ENCODE measurements at places on chromosomes 2 and 18.

DNA sequence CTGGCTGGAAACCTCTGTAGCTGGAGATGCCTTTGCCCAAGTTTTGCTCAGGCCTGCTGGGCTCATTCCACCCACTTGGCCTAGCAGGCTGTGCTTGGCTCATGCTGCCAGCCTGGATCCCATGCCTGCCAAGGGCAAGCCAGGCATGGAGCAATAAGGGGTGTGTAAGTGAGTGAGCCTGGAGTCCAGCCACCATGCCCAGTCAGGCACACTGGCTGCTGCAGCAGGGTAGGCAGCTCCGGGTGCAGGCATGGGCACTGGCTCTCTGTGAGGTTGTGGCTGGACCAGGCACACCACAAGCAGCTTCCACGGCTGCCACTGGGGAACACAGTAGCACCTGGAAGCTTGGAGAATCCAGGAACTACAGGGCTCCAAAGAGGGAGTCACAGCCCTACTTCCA is 147.7 kb upstream of the HS6ST1 start:
- DNase-seq = no peak

DNA sequence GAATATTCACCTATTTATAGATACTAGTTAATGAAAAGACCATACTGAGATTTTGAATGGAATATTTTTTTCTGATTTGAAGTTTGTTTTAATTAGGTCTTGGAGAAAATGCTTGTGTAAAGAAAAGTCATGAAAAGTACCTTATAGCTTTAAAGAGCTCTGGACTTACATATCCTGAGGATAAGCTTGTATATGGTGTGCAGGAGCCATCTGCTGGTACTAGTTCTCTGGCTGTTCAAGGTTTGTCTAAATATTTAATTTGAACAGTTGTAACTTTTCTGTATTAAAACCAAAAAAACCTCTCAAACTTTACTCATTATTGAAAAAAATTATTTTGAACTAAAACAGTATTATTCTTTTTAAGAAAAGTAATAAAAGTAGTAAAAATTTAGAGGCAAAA is 50.1 kb downstream of the UBR3 start:
- no peak for DNase-seq

- DNase-seq = no peak
Measured at GRCh38 chr2:74845991-74846390, 12.1 kb downstream of the HK2 start.

DNA sequence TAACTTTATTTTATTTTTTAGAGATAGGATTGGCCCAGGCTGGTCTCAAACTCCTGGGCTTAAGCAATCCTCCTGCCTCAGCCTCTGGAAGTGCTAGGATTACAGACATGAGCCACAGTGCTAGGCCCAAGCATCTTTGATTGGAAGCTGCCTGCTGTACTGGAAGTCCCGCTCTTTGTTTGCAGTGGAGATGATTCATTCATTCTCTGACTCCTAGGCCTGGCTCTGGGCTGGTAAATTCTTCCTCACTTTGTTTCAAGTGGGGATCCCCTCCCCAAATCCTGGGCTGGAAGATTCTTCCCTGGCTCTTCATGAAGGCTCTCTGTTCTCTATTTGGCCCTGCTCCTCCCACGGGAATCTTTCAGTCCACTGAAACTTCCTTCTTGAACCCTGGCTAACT is 81.9 kb downstream of the NEURL3 start:
- DNase-seq = no peak

DNA sequence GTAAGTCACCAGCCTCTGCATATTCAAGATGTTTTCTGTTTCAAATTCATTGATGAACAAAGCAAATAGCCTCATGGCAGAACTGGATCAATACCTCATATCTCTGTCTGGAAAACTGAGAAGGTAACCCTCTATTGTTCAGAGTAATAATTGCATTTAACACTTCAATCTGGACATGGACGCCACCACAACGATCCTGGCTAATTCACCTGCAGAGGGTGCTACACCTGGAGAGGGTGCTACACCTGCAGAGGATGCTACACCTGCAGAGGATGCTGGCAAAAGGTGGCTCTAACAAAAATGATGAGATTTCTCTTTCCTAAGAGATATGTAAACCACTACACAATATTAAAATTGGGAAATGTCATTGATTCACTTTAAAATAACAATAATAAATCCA is 183.1 kb upstream of the HNRNPA3 start:
- no peak for DNase-seq

- DNase-seq = no peak
Measured at GRCh38 chr2:28592481-28592880, 96.6 kb downstream of the PLB1 start.

DNA sequence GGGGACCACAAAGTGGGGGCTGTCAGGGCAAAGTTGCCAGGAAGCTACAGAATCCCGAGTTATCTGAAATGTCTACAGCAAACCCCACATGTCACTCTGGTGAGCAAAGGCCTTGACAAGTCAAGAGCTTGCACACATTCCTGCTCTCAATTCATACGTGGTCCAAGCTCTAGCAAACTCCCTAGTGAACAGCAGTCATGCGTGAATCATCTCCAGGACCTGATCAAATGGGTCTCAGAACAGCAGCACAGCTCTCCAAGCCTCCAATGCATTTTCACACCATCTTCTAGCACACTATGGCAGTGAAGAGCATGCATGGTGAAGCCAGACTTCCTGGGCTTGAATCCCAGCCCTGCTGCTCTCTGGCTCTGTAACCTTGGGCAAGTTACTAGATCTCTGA is 68.5 kb downstream of the MYO5B start:
- no peak for DNase-seq

DNA sequence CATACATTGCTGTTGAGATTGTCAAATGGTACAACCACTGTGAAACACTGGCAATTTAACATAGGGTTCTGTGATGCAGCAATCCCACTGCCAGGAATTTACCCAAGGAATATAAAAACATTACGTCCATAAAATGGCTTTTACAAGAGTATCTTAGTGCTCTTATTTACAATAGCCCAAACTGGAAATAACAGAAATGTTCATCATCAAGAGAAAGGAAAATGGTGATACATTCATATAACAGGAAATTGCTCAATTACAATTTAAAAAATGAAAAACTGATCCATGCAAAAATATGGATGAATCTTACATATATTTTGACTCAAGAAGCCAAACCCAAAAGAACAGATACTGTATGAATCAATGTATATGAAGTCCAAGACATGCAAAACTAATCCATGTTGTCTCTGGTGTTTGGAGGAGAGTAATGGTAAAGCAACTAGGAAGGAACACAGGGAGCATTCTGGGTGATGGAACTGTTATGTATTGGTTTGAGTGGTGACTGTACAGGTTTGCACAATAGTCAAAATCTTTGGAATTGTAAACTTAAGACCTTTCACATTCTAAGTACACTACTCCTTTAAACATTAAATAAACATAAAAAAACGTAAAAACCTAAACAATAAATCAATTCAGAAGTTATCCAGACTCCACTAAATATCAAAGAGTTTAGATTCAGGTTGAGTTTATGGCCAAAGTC is 104.8 kb upstream of the WDR75 start:
- DNase-seq = no peak

- DNase-seq = no peak
Measured at GRCh38 chr2:50443868-50444630, 587.9 kb downstream of the NRXN1 start.

DNA sequence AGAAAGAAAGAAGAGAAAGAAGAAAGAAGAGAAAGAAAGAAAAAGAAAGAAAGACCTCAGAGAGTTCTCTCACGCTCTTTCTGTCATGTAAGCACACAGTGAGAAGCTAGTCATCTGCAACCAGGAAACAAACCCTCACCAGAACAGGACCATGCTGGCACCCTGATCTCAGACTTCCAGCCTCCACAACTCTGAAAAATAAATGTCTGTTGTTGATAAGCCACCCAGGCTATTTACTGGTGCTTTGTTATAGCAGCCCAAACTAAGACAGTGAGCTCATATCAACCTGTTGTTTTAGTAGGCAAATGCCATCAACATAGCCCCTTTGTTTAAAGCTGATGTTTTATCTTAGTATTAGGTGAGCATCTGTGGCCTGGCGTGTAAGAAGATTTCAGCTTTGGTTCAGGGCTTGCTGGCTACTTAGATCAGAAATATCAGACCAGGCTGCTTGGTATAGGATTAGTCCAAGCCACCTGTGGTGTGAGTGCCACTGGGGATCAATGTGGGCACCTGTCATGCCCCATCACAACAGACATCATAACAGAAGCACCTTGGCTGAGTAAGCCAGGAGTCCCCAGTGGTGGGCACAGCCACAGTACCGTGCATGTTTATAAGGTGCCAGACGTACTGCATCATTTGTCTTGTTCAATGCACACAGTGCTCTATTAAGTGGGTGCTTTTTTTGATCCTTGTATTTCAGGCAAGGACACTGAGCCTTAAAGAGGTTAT is 94.4 kb downstream of the LBH start:
- no peak for DNase-seq

DNA sequence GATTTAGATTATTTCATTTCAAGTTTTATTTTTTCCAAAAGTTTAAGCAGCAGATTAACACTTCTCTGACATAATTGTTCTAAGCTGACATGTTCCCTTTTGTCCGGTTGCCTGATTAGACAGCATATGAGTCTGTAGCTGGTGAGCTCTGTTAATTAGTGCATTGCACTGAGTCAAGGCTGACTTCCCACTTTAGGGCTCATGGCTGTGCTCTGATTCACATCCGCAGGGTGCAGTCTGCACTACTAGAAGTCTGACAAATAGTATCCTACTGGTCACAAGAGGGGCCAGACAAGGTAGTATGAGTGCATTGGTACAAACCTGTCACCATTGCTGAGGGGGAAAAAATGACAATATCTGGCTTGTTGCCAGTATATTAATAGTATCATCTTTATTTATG is 443.9 kb upstream of the ZNF804A start:
- no peak for DNase-seq

GRCh38 chr2:151363709-151364108 is 6.3 kb downstream of the TNFAIP6 start:
- DNase-seq = peak; percentile 51

DNA sequence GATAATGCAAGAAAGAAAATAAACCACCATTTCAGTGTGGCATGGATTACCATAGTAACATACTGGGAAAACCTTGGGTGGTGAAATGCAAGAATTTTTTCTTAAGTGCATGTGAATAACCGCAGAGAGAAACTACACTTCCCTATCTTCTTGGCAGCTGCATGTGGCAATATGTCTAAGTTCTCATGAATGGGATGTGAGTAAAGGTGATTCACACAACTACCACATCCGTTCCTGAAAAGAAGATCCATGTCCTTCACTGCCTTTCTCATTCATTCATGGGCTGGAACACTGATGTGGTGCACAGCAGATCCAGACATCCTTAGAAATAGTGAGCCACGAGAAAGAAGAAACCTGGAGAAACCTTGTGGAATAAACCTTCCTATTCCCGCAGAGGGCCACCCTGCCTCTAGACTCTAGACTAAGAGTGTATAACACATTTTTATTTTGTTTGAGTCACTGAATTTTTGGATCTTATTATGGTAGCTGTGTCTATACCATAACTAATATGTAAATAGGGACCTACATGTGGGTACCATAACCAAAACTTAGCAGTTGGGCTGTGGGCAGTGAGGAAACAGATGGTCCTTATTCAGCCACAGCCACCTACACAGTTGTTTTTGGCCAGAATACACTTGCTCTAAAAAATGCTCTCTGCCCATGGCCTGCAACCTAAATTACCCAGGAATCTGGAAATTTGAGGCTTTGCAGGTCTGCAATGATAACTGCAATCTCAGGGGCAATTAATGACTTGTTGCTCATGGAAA is 573.3 kb downstream of the LRP1B start:
- DNase-seq = no peak

DNA sequence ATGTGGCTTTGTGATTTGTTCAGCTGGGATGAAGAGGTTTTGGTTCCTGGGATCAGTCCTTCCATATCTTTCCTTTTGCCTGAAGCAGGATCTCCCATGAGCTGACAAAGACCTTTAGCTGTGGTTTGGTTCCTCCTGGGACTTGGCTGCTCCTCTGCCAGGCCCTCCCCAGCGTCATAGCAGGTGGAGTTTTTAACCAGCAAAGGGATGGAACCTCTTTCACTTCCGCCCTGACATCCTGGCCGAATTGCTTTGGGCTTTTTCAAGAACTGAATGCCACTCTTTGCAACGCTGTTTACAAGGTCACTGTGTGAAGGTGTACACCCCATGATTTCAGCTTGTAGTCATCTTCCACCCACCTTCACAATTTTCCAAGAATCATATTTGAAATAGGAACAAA is 390 bp downstream of the PCARE start:
- no peak for DNase-seq

DNA sequence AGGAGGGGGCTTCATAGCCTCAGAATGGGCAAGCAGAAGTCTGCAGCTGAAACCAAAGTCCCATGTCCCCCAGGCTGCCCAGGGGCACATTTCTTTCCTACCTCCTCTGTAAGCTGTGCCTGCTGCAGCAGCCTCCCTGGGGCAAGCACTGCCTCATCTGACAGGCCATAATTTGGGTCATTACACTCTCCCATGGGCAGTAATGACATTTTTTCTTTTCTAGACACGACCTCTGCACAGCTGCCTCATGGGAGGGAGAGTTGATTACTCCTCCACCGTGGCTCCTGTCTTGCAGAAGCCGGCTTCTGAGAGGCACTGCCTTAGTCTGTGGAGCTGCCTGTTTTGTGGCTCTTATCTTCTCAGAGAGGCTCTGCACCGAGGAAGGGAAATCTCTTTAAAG is 268.9 kb downstream of the TDRD15 start:
- no peak for DNase-seq

GRCh38 chr2:37459095-37459981 is 114.9 kb downstream of the QPCT start:
- DNase-seq = no peak

GRCh38 chr2:3725002-3725401 is 21.6 kb downstream of the DCDC2C start:
- DNase-seq = no peak

DNA sequence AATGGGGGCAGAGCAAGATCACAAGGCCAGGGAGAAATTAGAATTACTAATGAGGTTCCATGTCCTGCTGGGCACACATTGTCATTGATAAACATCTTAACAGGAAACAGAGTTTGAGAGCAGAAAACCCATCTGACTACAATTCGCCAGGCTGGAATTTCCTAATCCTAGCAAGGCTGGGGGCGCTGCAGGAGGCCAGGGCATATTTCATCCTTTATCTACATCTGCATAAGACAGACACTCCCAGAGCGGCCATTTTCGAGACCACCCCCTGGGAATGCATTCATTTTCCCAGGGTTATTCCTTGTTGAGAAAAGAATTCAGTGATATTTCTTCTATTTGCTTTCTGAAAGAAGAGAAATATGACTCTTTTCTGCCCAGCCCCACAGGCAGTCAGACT is 152.7 kb downstream of the SUCLG1 start:
- no peak for DNase-seq

Measured in AG09319 (cell line).